T-helper 22 cell (primary cell): ENCODE measurements at places on chromosomes 3 and 15.

GRCh38 chr3:164465172-164465571 is 613.1 kb downstream of the SI start:
- DNase-seq, result no peak

DNA sequence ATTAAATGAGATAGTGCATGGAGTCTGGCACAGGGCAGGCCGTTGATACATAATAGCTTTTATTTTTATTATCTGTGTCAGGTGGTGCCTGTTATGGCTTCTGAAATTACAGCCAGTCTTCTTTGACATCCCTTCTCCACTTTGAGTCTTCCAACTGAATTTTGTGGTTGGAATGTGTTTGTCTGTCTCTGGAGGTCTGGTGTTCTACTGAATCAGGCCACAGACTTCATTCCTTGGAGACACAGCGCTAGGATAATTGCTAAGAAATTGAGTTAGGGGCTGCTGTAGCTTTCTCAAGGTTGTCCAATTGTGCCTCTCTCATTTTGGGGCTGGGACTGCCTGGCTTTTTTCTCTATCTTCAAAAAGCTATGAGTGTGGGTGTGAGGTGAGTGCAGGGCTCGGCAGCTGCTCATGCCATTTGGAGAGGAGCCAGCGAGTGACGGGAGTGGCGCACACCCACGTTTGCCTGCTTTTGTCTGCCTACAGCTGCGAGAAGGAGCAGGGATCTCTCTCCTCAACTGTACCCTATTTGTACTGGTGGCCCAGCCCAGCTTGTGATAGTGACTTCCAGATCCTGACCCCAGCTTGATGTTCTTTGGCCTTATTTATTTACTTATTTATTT is 49.8 kb upstream of the SYN2 start:
- no peak for DNase-seq

DNA sequence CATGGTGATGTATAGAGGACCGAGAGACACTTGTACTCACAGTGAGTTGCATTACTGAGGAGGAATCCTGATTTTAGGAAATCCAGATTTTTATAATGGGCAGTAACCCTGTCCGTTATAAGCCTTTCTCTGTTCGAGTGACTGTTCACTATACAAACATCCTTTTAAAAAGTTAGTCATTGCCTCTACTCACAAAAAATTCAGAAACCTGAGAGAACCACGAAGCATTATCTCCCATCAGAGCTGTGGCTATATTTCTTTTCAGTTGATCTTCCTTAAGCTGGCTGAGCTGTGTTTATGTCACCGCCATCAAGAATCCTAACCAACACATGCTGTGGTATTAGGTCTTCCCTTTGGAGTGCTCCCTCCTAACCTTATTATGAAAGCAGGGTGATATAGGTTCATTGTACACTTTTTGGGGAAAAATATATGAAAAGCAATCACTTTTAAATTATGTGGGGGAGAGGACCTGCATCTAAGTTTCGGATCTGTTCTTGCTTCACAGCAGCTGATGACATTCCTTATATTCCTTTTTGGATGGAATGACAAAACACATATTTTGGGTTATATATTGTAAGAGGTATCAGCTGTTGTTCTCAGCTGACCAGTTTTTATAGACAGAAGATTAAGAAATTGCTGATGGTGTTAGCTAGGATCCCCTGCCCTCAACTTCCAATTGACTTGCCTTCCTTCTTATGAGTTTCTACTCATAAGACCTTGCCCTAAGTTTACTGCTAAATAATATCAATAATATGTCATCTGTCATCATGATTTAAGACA is 465.9 kb upstream of the RASGRP1 start:
- DNase-seq, result no peak

GRCh38 chr15:92681141-92681631 is 25.6 kb upstream of the FAM174B start:
- no peak for DNase-seq

DNA sequence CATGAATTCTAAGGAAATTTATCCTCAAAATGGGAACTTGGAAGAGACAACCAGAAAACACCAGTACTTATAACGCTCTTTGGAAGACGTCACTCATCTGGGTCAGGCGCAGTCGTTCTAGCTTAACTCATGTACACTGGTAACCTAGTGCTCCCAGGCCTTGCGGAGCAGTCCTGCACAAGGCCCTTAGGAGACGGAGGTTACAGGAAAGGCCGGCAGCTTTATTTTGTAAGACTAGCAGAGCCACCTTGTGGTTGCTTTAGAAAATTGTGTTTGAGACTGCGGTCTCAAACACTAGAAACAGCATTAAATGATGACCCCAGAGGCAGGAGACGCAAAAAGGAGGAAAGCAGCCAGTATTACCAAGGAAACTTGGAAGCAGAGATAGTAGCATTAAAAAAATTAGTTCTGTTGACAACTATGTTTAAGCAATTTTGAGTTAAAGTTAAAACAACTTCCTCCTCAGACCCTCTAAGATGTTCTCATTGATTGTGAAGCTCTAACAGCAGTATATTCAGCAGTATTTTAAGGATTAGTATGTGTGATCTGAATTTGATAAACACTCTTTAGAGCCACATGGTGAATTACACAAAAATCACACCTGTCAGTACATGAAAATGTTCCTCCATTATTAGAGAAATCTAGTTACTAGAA is 141.9 kb upstream of the C2CD4B start:
- DNase-seq, result no peak

DNA sequence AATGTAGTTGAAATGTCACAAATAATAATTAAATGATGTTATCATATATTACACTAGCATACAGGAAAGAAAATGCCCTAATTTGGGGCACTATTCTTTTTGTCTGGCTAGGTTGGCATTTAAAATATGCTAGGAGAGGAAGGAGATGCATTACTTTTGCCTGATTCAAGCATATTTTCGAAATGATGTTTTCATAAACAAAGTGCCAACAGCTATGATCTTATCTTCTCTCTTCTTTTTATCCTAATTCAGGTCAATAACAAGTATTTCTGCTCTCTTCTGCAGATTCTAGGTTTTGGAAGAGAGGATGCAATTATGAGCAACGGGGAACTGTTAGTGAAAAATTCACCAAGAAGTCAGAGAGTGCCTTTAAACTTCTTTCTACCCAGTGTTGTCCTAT is 55.8 kb upstream of the NR2F2 start:
- no peak for DNase-seq

GRCh38 chr3:140748903-140749302 is 71.0 kb downstream of the TRIM42 start:
- no peak for DNase-seq

DNA sequence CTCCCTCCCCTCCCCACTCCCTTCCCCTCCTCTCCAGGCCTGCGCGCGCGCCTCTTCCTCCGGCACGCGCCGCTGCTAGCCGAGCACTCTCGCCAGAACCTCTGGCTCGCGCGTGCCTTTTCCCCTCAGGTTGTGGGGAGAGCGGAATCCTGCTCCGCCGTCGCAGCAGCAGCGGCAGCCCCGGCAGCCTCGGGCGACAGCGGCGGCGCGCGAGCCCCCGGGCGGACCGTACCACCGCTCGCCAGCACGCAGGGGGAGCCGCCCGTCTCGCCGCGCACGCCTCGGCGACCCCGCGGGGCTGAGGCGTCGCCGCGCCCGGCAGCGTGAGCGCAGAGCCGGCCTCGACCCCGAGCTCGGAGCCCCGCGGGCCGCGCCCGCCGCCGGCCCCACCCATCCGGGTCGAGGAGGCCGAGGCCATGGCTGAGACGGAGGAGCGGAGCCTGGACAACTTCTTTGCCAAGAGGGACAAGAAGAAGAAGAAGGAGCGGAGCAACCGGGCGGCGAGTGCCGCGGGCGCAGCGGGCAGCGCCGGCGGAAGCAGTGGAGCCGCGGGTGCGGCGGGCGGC is at the start of gene CDV3:
Gene CDV3, plus strand, starts transcription at position 58 of the 566 bp plus-strand sequence. Its CDS starts 359 bp downstream, at position 417.
- no peak for DNase-seq

GRCh38 chr3:106813742-106814141 is 563.5 kb upstream of the CCDC54 start:
- DNase-seq, result no peak

GRCh38 chr3:50405249-50405648 is 45.9 kb upstream of the TMEM115 start:
- DNase-seq, result no peak

- DNase-seq, result no peak
Measured at GRCh38 chr15:28989896-28990295, 104.1 kb downstream of the APBA2 start.
